Omental fat pad (tissue), 4 donors: ENCODE measurements at places on chromosomes 6 and 20. TPM values are rescaled to one million over a fixed set of nuclear protein-coding genes. Genes with fewer than 3 reads are reported as not detected.

DNA sequence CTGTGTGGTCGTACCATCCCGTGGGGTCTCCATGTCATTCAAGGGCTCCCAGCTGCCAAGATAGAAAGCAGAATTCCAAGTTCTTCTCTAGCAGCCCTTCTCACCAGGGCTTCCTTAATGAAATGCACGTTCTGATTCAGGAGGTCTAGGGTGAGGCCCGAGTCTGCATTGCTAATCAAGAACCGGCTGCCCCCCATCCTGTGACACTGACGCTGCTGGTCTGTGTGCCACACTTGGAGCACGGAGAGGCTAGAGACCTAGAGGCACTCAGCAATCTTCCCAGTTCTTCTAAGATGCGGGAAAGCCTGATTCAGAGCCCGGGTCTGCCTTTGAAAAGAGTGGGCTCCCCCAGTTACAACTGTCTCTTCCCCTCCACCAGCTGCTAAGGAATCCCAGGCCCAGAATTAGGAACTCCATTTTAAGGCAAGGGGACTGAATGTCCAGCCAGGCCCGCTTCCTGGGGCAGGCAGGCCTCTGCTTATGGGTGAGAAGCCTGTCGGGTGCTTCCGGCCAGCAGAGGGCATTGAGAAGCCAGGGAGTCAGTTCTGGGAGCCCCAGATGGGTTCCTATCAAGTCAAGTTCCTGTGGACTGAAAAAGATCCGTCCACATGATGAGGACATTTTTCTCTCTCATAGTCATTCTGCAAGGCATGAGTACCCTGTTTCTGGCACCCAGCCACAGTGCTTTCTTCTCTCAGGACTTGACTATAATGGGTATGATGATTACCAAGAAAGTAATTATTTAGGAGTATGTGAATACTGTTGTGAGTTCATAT lies 69.8 kb upstream of the RIN2 start:
- DNase-seq, result peak; percentile 35

- no peak for DNase-seq
Measured at GRCh38 chr6:18241208-18242038, 22.9 kb downstream of the DEK start.

- no peak for DNase-seq
Measured at GRCh38 chr6:166156942-166157341, 10.7 kb downstream of the TBXT start.

GRCh38 chr6:84416043-84416657 lies 188.7 kb upstream of the CEP162 start:
- DNase-seq, result no peak

GRCh38 chr20:62425281-62426058 lies 1.9 kb downstream of the RBBP8NL start:
- DNase-seq, result no peak

- DNase-seq, result no peak
Measured at GRCh38 chr6:37762806-37763205, 56.7 kb upstream of the ZFAND3 start.

- DNase-seq, result no peak
Measured at GRCh38 chr6:158460602-158461169, 99.2 kb upstream of the TMEM181 start.

- DNase-seq, result no peak
Measured at GRCh38 chr20:50263831-50264230, 73.2 kb downstream of the CEBPB start.

DNA sequence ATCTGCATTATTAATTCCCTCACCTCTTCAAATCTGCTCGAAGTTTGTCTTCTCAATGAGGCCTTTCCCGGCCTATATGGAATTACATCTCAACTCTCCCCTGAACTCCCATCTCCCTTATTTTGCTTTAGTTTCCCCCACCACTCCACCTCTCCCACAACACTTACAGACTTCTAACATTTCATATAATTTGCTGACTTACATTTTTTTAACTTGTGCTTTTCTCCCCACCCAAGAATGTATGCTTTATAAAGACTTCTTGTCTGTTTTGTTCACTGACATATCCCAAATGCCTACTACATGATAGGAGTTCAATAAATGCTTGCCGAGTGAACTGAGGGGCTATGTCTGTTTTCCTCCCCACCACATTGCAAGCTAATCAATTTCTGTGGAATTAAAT lies 3.9 kb upstream of the MARCKS start:
- no peak for DNase-seq

DNA sequence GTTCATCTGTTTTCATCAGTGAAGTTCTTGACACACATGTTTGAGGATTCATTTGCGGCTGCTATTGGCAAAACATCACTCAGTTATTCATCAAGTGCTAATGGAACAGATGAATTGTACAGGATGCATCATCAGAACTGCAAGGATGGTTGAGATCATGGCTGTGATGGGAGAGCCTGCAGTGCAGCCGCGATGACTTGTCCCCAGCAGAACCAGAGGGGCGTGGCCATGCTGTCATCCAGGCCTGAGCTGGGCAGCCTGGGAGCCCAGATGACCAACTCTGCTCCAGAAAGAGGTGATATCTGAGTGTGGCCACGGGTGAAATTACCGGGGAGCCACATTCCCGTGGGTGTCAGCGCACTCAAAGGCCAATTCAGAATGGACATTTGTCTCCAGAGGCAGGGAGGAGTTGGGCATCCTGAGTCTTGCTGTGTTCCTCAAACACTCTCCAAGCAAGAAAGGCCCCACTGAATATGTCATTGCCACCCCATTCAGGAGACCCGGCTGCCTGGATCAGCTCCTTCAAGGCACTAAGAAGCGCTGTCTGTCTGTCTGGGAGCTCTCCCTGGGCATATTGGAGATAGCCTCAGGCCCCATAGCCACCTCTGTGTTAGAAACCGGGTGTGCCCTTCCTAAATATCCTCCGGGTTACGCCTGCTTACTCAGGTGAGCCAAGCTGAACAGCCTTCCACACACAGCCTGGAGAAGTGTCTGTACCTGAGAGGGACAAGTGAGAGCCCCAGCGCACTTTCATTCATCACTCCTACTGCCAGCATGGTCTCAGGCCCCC lies 66.7 kb downstream of the SYNDIG1 start:
- DNase-seq, result no peak

DNA sequence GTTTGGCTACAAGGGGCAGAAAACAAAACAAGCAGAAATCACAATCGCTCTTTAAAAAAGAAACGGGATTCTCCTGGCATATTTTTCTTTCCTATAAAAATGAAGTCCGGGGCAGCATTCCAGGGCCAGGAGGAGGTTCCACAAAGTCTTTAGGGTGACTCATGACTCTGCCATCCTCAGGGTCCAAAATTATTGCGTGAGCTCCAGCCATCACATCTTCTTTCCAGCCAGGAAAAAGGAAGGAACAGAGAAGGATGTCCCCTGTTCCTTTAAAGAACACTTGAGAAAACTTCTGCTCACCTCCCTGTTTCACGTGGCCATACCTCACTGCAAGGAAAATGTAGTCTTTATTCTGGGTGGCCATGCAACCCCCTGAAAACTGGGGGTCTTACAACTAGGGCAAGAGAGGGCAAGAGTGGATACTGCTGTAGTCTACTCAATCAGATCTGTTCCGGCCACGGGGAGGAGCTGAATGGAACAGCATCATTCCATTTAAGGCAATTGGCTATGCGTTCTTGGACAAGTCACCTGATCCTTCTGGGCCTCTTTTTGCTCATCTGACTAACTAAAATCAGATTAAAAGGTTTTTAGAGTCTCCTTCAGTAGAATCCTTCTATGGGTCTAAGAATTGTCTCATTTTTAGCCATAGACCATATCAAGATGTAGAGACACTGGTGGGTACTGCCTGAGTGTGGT lies 49.4 kb downstream of the CTCFL start:
- DNase-seq, result no peak

DNA sequence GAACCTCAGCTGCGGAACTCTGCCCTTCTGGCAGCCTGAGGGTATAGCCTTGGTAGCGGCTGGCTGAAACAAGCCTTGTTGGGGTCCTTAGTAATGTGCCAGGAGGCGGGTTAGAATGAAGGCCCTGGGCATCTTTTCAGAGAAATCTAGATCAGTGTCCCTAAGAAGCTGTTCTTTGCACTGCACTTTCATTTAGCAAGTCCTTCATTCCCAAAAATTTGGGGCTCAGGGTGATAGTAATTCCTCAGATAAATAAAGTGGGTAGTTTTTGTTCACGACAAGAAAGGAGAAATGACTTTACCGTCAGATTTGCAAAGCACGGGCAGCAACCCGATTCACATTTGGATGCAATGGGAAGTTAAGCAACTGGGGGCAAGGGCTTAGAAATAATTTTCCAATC lies 3.2 kb downstream of the INSM1 start:
- DNase-seq, result no peak

GRCh38 chr6:169310983-169311382 lies 57.3 kb upstream of the THBS2 start:
- DNase-seq, result no peak

GRCh38 chr6:40848868-40849514 lies 190.0 kb downstream of the UNC5CL start:
- no peak for DNase-seq

DNA sequence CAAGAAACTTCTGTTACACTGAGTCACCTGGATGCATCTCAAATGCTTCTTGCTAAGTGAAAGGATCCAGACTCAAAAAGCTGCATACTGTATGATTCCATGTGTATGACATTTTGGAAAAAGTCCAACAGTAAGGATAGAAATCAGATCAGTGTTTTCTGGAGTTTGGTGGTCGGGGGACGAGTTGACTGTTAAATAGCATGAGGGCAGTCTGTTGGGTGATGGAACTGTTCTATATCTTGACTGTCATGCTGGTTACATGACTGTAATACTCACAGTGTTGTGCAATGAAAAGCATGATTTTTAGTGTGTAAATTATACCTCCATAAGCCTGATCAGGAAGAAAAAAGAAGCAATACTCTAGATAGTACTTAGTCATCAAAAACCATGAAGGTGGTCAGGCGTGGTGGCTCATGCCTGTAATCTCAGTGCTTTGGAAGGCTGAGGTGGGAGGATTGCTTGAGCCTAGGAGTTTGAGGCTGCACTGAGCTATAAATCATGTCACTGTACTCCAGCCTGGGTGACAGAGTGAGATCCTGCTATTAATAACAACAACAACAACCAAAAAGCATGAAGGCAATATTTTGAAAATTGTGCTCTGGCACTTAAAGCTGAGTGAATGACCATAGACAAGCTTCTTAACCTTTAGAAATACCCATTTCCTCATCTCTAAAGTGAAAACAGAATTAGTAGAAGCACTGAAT lies 30.5 kb upstream of the SASH1 start:
- no peak for DNase-seq

DNA sequence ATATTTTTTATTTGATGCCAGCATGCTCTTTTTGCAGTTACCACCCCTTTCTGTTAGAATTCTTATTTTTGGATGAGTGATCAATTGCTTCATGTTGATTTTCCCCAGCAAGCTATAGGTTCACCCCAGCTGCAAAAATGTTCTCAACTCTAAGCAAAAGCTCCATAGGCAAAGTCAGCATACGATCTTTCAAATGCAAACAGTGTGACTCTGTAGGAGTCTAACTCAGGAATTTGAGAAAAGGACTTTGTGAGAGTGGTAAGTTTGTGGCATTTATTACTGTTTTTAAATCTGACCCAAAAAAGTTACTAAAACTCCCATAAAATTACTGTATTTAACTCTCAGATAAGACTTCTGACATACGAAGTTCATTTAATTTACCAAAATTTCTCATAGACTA lies 134.9 kb upstream of the HSF2 start:
- no peak for DNase-seq

GRCh38 chr6:30007132-30007764 lies 53.8 kb upstream of the POLR1H start:
- no peak for DNase-seq

DNA sequence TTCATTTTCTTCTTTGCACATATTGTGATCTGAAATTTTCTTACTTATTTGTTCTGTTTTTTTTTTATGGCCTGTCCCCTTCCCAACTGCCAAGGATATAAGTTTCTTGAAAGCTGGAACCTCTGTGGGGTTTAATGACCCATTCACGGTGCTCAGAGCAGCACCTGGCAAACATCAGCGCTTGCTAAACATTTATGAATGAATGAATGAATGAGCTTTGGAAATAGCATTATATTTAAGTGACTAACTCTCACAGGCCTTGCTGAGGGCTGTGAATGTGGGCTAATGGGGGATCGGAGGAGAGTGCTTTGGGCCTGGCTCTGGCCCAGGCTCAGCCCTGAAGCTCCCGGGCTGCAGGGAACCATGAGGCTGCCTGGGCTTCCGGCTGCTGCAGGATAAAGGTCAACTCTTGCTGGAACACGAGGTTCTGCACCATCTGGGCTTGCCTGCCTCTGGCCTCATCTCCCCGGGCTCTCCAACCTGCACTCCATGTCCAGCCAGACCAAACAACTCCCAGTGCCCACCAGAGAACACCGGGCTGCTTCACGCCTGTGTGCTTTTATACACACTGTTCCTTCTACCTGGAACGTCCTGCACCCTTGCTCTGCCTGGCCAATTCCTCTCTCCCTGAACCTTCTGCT lies 14.6 kb upstream of the ARMC12 start:
- DNase-seq, result no peak

- DNase-seq, result peak; percentile 39
Measured at GRCh38 chr20:24917797-24918578, 31.1 kb upstream of the CST7 start.

DNA sequence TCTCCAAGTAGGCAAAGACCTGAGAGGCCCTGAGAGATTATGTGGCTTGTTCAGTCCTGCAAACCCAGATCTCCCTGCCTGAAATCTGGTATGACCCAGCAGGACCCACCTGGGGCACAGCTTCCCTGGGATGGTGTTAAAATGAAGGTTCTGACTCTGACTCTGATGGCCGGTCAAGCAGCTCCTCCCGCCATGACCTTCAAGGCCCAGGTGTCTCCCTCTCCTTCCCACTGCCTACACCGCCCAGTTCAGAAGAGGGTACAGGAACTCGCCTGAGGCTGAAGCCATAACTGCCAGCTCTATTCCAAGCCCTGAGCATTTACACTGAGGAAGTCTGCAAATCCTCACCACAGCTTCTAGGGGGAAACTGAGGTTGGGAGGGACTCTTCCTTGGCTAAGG lies 5.9 kb upstream of the CST7 start:
- DNase-seq, result no peak

DNA sequence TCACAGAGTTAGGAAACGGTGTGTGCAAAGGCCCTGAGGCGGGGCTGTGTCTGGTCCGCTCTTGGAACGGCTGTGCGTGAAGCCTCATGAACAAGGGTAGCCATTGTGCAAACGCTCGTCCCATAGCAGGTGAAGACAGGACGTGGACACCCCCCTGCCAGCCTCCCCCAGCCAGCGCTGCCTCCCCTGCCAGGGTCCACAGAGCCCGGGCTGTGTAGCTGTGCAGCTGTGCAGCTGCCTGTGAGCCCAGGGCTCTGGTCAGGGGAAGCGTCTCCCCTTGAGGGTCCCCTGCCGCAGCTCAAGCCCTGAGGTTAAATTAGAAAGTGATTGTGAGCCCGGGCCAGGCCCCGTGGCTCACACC lies 139.4 kb downstream of the TAF4 start:
- DNase-seq, result no peak

Gene TRIM10
- total RNA-seq, result not detected

Gene ZCCHC3
- 10.5 TPM for total RNA-seq

Gene TFAP2B
- total RNA-seq, result not detected

Gene MLN
- total RNA-seq, result not detected

Gene HDGFL1
- not detected for total RNA-seq

Gene MAP7
- 5.3 TPM for total RNA-seq

Gene LRFN2
- not detected for total RNA-seq
